CD4-positive, alpha-beta T cell treated with Interleukin-1 beta for 1 hour (primary cell): ENCODE measurements at places on chromosomes 12 and 14.

GRCh38 chr14:40280652-40281051, 848.4 kb upstream of the FBXO33 start:
- DNase-seq: no peak

GRCh38 chr12:116774020-116774419, 35.9 kb downstream of the RNFT2 start:
- DNase-seq: no peak

DNA sequence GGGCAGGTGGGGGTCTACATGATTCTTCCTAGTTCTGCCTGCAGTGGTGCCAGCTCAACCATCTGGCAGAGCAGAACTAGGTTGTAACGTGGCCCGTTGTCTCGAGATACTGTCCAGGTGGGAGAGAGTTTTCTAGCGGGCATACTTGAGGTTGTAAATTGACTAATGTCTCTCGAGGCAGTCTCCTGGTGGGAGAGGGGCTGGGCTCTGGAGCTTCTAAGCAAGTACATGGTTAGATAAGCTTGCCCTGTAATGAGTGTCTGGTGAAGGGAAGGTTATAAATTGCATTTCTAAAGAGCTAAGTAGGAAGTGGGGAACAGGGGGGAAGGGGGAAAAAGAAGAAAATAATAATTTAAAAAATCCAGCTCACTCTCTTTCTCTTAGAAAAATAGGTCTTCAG, 18.1 kb downstream of the BDKRB1 start:
- DNase-seq: no peak

DNA sequence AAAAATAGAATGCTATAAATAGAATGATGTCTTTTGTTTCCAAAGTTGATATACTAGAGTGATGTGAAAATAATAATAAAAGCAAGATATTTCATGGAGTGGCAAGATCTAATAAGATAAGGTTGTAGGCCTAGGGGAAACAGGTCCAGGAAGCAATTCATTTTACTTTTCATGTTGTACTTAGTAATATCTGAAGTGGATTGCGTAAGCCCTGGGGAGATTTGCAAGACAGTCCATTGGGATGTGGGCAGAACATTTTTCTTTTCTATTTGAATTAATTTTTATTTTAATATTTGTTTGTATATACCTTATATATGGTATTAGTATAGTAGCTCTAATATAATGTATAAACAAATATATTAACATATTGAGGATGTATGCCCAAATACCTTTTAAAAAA, 7.5 kb downstream of the NUBPL start:
- no peak for DNase-seq

GRCh38 chr12:31263661-31264060, 62.3 kb downstream of the SINHCAF start:
- no peak for DNase-seq
